Gastroesophageal sphincter (tissue), 4 donors: ENCODE measurements at places on chromosomes 4 and X.

DNA sequence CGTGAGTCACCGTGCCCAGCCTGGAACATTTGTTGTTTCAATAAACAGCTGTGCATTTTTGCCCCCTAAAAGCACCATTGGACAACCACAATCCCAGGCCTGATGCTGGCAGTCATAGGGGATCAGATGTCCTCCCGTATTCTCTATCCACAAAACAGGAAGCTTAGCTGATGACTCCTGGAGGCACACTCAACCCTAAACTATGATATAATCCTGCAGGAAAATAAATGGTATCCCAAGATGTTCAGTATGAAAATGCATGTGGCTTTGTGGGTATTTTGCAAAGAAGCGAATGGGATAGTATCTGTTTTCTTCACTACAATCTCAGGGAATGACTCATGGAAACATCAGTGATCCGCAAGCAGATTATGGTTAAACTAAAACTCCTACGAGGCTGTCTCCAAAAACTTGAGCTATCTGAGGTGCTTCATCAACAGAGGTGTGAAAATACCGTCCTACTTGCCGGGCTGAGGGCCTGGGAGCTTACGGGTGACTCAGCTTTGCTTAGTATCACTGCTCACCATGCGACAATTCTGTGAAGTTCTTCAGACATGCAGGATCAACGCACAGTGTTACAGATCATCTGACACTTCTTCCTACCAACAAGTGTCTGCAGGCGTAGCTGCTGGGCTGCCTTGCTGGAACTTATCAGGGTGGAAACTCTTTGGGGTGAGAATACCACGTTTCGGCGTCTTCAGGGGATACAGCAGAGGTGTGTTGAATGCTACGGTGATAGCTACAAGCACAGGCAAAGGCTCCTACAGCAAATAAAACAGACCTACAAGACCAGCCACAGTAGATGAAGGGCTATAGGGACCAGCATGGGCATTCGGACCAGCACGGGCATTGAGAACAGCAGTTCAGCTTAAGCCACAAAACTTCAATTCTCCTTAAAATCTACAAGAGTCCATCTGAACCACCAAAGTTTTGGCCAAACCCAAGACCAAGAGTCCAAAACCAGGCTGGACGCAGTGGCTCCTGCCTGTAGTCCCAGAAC, 148.5 kb downstream of the DHRSX start:
- no peak for ATAC-seq

GRCh38 chr4:16684097-16684496, 214.3 kb downstream of the LDB2 start:
- no peak for ATAC-seq

GRCh38 chr4:9771034-9771433, 10.4 kb upstream of the DRD5 start:
- ATAC-seq, result no peak

DNA sequence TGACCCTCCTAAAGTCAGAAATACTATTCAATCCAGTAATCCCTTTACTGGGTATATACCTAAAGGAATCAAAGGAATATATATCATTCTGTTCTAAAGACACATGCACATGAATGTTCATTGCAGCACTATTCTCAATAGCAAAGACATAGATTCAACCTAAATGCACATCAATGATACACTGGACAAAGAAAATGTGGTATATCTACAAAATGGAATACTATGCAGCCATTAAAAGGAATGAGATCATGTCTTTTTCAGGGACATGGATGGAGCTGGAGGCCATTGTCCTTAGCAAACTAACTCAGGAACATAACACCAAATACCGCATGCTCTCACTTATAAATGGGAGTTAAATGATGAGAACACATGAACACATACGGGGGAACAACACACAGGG, 306.0 kb upstream of the EPHA5 start:
- ATAC-seq, result no peak
